ENCODE measurements at places on chromosomes 13 and 19.

DNA sequence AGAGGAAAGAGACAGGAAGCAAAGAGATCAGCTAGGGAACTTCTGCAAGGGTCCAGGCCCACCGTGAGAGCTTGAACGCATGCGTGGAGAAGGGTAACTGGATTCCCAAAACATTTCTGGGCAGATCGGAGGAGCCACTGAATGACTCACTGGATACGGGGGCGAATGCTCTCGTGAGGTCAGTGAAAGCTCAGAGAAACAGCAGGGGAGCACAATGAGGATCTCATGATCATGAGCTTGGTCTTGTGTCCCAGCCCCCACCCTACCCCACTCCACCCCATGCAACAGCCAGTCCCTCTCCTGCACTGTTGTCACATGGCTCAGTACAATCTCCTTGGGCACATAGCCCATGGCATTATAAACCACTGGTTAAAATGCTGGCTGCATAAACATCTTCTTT is 40.6 kb downstream of the DCLK1 start:
- no peak for DNase-seq

GRCh38 chr19:18898607-18899408 is 2.9 kb upstream of the CERS1 start:
- DNase-seq = no peak

DNA sequence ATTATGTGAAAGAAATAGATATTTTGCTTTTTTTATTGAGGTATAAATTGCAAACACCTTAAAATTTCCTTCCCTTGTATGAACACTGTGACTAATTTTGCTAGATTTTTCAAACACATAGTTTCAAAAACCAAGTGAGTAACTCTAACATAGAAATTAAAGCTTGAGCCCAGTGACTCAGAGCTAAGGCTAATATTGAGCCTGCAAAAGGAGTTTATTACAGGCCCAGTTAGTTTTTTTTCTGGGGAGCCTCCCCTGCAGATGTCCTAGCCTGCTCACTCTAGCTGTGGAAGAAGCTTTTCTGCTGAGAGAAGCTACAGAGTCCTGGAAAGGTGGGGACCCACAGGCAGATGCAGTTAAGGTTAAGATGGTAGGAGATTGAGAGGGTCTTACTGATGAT is 3.4 kb downstream of the ZNF430 start:
- no peak for DNase-seq

GRCh38 chr13:113302986-113303385 is 5.9 kb downstream of the LAMP1 start:
- no peak for DNase-seq

All from central memory CD8-positive, alpha-beta T cell (primary cell).